ENCODE measurements at places on chromosomes 12 and 14.

- DNase-seq: no peak
- peaks cover 13% of the 10 kb centered on the region for H3K36me3 ChIP-seq
- no peaks in the 10 kb centered on the region for H3K27me3 ChIP-seq
- H3K4me3 ChIP-seq: peak overlapping the region; percentile 73
- H3K27ac ChIP-seq: no peak overlapping the region
These were observed 1.2 kb downstream of the PHETA1 start for GRCh38 chr12:111367661-111368221.

DNA sequence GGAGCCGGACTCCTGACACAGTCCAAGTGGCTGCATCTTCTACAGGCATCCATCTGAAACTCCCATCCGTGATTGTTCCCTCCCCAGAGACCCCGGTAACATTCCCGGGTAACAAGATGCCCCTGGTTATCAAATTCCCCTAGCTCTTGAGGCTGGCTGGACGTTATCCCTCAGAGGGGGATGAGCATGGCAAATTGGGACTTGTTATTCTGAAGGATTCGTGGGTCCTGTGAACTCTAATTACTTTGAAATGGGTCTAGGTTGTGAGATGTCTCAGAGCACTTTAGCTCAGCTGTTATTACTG lies 642 bp upstream of the PAN2 start:
- H3K4me3 ChIP-seq: peak overlapping the region; percentile 91
- H3K4me1 ChIP-seq: peaks cover 20% of the 10 kb centered on the region
- no peaks in the 10 kb centered on the region for H3K36me3 ChIP-seq
- no peaks in the 10 kb centered on the region for H3K27me3 ChIP-seq

GRCh38 chr14:22837114-22837749 lies 847 bp downstream of the MMP14 start:
- no peak for DNase-seq
- H3K27me3 ChIP-seq: no peaks in the 10 kb centered on the region
- H3K4me3 ChIP-seq: peak overlapping the region; percentile 95
- no peak overlapping the region for H3K27ac ChIP-seq
- H3K36me3 ChIP-seq: peaks cover 28% of the 10 kb centered on the region

- DNase-seq: no peak
- no peaks in the 10 kb centered on the region for H3K4me1 ChIP-seq
- peaks cover 33% of the 10 kb centered on the region for H3K36me3 ChIP-seq
- no peaks in the 10 kb centered on the region for H3K27me3 ChIP-seq
- peak overlapping the region; percentile 84 for H3K4me3 ChIP-seq
- no peak overlapping the region for H3K27ac ChIP-seq
These were observed 648 bp downstream of the SNX6 start for GRCh38 chr14:34629344-34629656.

- H3K4me3 ChIP-seq: no peak overlapping the region
- no peak overlapping the region for H3K27ac ChIP-seq
- no peaks in the 10 kb centered on the region for H3K36me3 ChIP-seq
- DNase-seq: no peak
- H3K4me1 ChIP-seq: no peaks in the 10 kb centered on the region
These were observed 18.5 kb upstream of the PMCH start for GRCh38 chr12:102215992-102216691.

GRCh38 chr12:133129368-133130037 lies 571 bp downstream of the ZNF891 start:
- DNase-seq: no peak
- no peaks in the 10 kb centered on the region for H3K4me1 ChIP-seq
- H3K27ac ChIP-seq: no peak overlapping the region
- no peaks in the 10 kb centered on the region for H3K27me3 ChIP-seq
- H3K4me3 ChIP-seq: peak overlapping the region; percentile 93

DNA sequence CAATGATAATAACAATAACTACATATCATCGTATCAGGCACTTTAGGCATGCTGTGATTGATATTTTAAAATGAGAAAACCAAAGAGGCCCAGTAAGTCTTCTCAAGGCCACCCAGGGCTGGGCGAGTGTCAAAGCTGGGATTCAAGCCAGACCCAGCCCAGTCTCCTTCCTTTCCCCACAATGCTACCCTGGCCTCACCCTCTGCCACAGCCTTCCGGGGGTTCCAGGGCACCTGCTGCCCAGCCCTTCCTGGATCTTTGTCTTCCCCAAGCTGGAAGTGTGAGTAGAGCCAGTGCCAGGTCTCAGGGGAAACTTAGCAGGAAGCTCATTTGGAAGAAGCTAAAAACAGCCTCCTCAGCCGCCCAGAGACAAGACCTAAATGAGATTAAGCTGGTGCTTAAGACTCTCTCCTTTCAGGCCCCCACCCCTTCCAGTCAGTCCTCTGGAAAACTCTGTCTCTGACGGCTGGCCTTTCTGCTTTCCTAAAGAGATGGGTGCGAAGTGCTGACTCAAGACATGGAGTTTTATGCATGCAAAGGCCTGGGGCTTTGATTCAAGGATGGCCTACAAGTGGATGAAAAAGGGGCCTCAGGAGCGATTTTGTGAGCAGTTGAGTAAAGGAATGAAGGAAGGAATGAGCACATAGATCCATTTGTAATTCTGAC lies 184.2 kb downstream of the KCNA5 start:
- peaks cover 5% of the 10 kb centered on the region for H3K36me3 ChIP-seq
- peaks cover 4% of the 10 kb centered on the region for H3K27me3 ChIP-seq
- no peaks in the 10 kb centered on the region for H3K4me1 ChIP-seq
- no peak overlapping the region for H3K4me3 ChIP-seq
- no peak overlapping the region for H3K27ac ChIP-seq

DNA sequence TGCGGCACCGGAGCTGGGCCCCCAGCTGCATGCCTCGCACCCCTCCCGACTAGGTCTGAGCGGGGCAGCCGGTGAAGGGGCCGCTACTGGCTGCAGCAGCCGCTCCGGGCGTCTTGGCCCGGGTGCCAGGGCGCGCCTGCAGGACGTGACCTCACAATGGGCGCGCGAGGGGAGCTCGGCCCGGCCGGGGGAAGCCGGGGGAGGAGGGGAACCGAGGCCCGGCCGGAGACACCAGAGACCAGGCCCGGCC lies 353 bp downstream of the BAG5 start:
- no peaks in the 10 kb centered on the region for H3K27me3 ChIP-seq
- no peak overlapping the region for H3K27ac ChIP-seq
- H3K4me1 ChIP-seq: no peaks in the 10 kb centered on the region
- DNase-seq: no peak
- peak overlapping the region; percentile 85 for H3K4me3 ChIP-seq
- peaks cover 24% of the 10 kb centered on the region for H3K36me3 ChIP-seq

DNA sequence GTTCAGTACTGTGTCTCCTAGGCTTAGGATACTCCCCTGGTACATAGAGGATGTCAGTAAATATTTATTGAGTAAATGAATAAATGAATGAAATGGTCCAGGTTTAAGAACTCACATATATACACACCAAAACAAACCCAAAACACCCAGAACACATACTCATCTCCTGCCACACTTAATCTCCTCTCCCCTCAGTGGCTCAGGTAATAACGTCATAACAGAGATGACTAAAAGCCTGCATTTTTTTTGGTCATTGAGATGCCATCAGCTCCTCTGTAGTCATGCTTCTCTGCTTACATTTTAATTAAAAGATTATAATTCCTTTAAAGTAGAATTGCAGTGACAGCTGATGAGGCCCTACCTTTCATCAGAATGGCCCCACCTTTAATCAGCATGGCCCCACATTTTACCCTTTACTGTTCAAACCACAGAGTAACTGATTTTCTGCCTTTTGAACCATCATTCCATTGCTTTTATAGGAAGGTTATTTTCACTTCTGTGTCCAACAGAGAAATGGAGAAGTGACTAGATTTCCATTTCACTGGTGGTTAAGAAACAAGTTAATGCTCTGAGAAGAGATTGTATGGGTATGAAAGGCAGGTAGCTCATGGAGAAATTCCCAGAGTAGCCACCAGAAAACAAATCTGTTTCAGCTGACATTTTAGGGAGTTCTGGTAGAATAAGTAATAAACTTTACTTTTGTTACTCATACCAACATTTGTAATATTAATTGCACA lies 193.4 kb upstream of the ATP2B1 start:
- no peak overlapping the region for H3K27ac ChIP-seq
- peaks cover 6% of the 10 kb centered on the region for H3K4me1 ChIP-seq
- no peaks in the 10 kb centered on the region for H3K36me3 ChIP-seq
- no peaks in the 10 kb centered on the region for H3K27me3 ChIP-seq

GRCh38 chr14:89673512-89674225 lies 256.6 kb upstream of the FOXN3 start:
- no peaks in the 10 kb centered on the region for H3K36me3 ChIP-seq
- H3K4me1 ChIP-seq: no peaks in the 10 kb centered on the region
- no peaks in the 10 kb centered on the region for H3K27me3 ChIP-seq
- DNase-seq: no peak

DNA sequence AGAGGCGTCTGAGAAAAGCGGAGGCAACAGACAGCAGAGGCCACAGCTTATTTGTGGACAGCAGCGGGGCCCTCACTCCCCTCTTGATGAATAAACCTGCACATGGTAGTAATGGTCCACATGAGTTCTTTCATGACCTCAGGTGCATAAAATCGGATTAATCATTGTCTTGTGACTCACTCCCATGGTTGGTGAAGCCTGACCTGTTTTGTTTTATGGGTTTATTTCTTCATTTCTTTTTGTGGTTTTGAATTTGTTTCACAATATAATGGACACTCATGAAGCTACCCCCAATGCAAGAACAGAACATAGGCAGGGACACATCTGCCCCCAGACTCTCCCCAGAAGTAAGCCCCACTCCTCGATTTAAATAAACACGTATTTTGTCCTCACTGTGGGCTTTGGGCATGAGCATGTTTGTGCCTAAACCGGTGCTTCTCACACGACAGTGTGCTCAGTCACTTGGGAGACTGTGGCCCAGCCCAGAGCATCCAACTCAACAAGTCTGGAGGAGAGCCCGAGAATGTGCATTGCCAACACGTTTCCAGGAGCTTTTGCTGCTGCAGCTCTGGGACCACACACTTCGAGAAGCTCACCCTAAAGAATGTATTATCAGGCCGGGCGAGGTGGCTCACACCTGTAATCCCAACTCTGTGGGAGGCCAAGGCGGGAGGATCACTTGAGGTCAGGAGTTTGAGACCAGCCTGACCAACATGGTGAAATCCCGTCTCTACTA lies 116.1 kb downstream of the SCARB1 start:
- H3K4me1 ChIP-seq: no peaks in the 10 kb centered on the region
- DNase-seq: no peak
- no peaks in the 10 kb centered on the region for H3K36me3 ChIP-seq
- no peak overlapping the region for H3K4me3 ChIP-seq

DNA sequence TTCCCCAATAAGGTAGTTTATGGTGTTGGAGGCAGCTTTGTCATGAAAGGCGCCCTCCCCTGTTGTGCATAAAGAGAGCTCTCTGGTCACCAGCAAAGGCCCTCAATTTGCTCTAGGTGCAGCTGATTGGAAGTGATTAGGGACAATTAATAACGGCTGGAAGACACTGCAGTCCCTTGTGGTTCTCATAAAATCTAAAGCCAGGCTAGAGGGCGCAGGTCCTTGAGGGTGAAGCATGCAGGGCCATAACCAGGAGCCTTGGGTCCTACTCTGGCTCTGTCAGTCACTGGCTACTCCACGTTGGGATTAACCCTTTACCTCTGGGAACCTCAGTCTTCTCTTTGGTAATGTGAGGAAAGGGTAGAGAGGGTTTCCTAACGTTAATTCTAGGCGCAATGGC lies 1.9 kb downstream of the DAAM1 start:
- no peaks in the 10 kb centered on the region for H3K36me3 ChIP-seq
- H3K27ac ChIP-seq: no peak overlapping the region
- H3K4me1 ChIP-seq: no peaks in the 10 kb centered on the region
- H3K4me3 ChIP-seq: peak overlapping the region; percentile 80

DNA sequence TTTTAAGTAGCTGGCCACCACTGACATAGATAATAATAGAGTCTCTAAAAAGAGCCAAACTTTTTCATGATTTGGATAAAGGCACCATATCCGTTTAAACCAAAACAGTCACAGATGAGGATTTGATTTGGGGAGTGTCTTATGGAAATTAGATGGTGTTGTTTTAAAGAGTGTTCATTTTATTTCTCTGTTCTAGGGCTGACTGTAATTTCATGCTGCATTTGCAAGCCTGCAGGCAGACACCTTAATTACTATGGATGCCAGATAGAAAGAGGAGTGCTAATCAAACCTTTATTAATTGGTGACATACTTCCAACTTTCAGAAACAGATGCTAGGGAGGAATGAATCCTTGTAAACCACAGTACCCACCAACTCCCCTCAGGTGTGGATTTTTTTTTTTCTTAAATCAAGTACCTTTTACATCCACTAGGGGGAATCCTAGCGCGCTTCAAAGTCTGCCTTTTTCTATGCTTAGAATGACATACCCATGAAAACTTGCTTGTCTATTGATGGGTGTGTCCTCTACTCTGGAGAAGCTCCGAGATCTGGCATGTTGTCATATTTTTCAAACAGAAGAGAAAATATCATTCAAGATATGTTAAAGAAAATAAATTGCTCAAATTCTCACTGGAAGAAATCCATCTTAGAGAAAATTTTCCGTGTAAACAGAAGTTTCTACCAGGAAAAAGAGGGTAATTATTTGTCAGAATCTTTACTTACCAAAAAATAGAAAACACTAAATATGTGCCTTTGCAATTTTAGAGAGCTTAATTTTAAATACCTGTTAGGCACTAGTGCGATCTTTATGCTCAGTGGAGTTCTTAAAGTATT lies 14.2 kb upstream of the PLXNC1 start:
- no peak overlapping the region for H3K4me3 ChIP-seq
- DNase-seq: no peak
- H3K27ac ChIP-seq: no peak overlapping the region
- H3K27me3 ChIP-seq: no peaks in the 10 kb centered on the region

DNA sequence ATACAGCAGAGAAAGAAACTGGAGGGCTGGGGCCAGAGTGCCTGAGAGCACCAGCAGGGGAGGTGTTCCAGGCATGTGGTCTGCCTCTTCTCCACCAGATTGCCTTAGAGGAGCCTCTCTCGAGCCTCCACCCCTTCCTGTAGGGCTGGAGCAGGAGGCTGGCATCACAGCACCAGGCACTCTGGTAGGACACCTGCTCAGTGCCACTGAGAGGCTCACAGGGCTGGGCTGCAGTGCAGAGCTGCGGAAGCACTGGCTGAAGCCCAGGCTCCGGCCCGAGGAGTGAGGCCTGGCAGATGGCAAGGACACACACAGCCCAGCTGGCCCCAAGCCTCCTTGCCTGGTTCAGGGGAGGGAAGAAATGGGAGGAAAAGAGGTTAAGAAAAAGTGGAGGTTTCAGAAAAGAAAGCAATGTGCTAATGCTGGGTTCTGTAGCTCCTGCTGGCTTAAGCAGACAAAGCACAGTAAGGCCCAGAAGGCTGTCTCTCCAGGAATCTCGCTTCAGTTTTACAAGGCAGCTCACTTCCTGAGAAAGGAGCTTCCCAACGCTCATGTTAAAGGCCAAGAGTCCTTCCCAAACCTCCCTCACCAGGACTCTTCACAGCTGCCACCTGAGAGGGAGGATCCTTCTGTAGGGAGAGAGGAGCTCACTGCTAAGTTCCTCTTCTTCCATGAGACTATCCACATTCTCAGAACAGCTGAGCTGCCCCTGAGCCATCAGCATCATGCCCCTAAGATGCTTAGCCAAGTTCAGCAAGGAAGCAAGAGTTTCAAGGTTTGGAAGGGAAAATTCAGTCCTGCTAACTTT lies 23.8 kb downstream of the SPTB start:
- no peak overlapping the region for H3K4me3 ChIP-seq
- no peaks in the 10 kb centered on the region for H3K36me3 ChIP-seq

DNA sequence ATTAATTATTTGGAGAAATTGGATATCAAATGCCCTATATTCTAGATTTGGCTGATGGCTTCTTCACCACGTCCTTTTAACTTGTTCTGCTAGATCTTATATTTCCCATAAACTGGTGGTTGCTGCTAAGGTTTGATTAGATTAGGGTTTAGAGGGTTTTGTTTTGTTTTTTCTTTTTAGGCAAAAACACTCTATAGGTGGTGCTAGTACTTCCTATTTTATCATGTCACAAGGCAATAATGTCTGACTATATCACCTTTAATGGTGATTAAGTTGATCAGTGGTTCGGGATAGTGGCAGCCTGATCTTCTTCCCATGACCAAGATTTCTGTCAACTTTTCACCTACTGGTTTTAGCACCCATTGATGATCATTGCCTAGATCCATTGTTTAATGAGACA lies 455.1 kb downstream of the RAD51B start:
- no peak overlapping the region for H3K27ac ChIP-seq
- H3K4me1 ChIP-seq: no peaks in the 10 kb centered on the region
- no peak for DNase-seq
- no peak overlapping the region for H3K4me3 ChIP-seq
